ENCODE measurements at places on chromosomes 13 and 19.

DNA sequence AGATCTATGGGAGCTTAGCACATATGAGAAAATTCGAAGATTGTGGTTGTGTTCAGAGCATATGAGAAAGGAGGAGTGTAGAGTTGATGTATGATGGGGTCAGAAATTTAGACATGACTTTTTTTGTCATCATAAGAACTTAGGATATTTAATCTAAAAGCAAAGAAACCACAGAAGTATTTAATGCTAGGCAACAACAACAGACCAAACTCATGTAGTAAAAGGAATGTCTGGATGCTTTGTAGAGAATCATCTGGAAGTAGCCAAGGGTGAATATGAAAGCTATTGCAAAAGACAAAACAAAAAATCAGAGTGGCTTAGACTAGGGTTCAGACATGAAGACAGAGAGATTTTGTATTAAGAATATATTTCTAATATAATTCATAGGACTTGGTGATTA lies 190.3 kb downstream of the SLITRK1 start:
- DNase-seq = no peak

DNA sequence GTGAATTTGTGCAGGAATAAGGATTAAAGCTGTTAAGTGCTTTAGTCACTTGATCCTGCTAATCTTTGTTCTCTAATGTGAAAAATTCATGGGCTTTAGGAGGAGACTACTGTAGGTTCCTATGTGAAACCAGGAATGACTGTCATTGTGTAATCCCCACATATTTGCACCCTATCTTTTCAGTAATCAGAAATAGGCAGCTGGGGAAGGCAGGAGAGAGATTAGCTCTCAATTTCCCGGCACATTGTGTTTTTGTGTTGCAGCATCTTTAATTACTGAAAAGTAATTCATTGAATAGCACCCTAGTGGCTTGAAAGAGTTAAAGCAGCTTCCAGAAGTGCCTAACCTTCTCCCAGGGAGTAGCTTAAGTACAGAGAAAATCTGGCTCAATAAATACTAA lies 282.9 kb downstream of the OLFM4 start:
- no peak for DNase-seq

GRCh38 chr19:4723595-4724514 lies at the start of gene DPP9:
TSS of gene DPP9 (minus strand) at chr19:4723842. CDS start at chr19:4719906, 3,936 bp downstream.
- DNase-seq = peak; percentile 100

DNA sequence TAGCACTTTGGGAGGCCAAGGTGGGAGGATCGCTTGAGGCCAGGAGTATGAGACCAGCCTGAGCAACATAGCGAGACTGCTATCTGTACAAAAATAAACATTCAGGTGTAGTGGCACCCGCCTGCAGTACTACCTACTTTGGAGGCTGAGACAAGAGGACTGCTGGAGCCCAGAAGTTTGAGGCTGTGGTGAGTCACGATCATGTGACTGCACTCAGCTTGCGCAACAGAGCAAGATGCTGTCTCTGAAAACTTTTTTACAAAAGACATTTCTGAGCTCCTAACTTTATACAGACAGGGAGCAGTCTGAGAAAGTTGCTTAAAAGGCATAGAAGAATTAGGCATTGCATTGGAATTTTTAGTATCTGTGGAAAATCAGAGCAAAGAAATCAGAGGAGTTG lies 10.4 kb upstream of the TBC1D4 start:
- no peak for DNase-seq

DNA sequence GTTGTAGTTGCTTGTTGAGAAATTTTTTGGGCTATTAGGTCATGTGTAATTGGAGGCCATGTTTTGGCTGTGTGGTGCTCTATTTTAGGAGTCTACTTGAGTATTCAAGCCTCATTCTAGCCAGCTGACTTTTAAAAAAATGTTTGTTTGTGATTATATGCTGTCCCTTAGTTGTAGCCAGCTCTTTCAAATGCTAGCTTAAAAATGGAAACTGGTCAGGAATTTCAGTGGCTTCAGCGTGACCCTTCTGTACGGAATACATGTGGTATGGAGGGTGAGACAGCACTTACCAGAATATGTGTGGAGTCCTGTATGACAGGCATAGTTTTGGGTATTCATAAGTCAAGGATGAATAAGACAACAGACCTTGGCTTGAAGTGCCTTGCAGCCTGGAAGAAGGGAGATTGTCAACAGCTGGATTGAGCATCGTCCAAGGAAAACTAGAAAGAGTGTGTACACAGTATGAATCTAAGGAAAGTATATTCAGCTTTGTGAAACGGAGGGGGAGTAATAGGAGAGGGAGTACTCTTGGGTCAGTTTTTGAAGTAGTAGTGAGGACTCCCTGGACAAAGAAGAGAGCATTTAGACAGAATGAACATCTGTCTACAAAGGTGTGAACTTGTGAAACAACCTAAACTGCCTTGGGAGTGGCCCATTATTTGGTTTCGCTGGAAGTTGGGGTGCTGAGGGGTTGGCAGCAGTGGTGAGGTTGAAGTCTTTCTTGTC lies 20.0 kb upstream of the WTIP start:
- DNase-seq = no peak

DNA sequence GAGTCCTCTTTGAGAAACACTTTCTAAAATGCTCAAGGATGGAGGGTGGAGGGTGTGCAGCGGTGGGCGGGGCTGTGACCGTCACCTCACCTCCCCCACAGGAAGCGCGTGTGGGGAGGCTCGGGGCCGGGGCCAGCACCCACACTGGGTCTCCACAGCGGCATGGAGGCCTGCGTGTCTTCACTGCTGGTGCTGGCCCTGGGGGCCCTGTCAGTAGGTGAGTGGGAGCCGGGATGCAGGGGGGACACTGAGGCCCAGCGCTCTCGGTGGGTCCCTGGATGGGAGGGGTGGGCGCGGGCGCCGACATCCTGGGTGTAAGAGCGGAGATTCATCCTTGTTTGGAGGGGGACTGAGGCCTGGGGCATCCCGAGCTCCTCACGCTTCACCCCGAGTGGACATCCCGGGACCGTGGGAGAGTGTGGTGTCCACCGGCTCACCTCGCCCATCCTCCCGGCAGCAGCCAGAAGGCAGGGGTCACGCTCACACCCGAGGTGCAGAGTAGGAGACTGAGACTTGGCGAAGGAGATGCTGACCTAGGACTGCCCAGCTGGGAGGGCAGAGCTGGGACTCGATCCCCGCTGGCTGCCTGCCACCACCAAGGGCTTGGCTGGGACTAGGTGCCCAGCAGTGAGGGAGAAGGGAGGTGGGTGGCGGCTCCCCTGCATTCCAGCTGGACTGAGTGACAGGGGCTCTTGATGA lies at the start of gene GZMM:
Gene GZMM, plus strand, starts transcription at position 144 of the 699 bp plus-strand sequence. Its CDS starts 19 bp downstream, at position 163.
- DNase-seq = no peak

- DNase-seq = no peak
Observed at GRCh38 chr13:113902986-113903775, 39.3 kb upstream of the GAS6 start.

DNA sequence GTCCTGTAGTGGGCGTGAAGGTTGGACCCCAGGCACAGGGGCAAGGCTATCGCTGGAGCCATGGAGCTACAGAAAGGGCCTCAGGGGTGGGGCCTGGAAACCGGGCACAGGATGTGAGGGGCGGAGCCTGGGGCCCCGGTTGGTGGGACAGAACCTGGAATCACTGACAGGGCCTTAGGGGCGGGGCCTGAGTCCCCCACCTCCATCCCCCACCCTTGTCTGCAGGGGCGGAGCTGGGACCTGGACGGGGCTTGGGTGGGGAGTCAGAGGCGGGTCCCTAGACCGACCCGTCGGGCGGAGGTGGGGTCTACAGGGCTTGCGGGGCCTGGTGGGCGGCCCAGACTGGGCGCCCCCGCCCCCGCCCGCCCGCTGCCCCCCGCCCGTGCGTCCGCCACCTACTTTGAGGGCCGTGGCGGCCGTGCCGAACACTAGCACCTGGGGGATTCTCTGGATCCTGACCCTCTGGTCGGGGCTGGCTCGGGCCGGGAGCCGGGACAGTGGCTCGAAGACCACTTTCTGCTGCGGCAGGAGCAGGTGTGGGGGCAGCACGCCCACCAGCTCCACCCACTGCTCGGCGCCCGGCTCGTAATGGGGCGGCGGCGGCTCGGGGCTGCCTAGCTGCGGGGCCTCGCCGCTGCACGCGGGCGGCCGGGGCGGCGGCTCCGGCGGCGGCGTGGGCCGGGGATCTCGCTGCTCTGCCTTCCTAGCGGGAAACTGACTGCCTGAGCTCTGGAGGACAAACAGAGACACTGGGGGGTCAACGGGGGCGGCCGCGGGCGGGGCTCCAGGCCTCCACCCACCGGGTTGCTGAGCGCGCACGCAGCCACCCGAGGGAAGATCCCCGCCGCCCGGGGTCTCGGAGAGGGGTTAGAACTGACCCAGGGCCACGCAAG lies 26.3 kb downstream of the DCAF15 start:
- no peak for DNase-seq

GRCh38 chr13:21538753-21539152 lies 65.2 kb downstream of the MICU2 start:
- DNase-seq = no peak

GRCh38 chr19:11165486-11166030 lies 10.0 kb upstream of the SPC24 start:
- DNase-seq = no peak

GRCh38 chr13:58991826-58992477 lies 1171.8 kb downstream of the DIAPH3 start:
- no peak for DNase-seq

GRCh38 chr19:1172353-1173158 lies 1.5 kb downstream of the SBNO2 start:
- DNase-seq = no peak

- no peak for DNase-seq
Observed at GRCh38 chr19:3712663-3713611, 4.8 kb downstream of the TJP3 start.

DNA sequence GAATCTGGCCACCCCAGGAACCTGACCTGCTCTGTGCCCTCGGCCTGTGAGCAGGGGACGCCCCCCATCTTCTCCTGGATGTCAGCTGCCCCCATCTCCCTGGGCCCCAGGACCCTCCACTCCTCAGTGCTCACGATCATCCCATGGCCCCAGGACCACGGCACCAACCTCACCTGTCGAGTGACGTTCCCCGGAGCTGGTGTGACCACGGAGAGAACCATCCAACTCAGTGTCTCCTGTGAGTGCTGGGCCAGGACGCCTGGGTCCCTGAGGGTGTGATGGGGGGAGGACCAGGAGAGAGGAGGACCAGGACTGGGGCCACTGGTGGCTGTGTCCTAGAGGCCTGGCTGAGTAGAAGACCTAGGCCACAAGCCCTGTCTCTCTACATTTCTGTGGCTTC lies 13.0 kb upstream of the CD33 start:
- DNase-seq = no peak

DNA sequence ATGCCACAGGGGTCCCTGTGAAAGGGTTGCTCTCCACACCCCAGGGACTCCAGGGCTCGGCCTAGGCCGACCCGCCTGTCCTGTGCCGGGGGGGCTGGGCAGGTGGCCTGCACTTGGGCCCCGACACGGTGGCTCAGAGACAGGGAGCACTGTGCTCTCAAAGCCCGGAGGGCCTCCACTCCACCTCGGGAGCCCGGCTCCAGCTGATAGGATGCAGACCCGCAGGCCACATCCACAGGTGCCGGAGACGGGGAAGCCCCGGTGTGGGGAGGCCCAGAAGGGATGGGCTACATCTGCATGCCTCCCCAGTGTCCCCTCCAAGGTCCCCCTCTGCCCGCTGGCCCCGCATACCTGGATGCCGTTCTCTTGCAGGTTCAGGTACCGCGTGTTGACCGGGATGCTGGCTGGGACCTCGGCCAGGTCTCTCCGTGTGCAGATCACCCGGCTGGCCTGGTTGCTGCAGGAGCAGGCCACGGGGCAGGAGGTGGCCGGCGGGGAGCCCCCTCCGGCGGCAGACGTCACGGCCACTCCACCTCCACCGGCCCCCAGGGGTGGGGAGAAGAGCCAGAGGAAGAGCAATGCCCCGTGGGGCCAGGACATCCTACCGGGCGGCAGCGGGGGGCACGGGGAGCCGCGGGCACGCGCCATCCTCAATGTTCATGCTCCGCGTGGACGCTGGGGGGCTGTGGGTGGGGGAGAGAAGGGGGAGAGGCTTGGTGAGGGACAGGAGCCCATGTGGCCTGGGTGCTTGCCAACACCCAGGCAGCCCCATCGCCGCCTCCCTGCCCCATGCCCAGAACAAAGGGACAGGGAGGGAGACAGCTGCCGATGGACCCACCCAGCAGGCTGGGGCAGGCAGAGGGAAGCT lies 19.8 kb downstream of the LRRC4B start:
- DNase-seq = no peak

- DNase-seq = no peak
Observed at GRCh38 chr13:60572003-60572798, 175.2 kb downstream of the TDRD3 start.

DNA sequence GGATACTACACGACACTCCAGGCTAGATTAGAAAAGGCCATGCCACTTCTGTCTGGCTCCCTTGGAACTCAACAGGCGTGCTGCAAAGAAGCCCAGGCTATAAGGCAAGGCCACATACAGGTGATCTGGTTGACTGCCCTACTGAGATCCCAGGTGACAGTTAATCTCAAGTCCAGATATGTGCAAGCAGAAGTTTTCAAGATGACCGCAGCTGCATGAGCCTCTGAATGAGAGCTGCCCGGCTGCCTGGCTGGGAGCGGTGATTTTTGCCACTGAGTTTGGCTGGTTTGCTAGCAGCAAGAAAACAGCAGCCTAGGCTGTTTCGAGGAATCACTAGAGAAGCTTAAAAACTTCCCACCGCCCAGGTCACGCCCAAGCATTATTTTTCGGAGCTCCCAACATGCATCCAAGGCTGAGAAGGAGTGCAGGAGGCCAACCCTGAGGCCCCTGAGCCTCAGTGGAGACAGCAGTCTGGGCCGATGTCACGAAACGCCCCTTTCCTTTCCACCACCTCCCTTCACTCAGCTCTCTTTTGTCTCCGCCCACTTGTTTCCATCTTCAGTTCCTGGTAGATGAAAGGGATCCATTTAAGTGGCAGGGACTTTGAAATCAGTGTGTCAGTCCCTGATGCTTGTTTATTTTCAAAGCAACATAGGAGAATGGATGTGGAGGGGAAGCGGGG lies 14.0 kb upstream of the URI1 start:
- DNase-seq = peak; percentile 35

DNA sequence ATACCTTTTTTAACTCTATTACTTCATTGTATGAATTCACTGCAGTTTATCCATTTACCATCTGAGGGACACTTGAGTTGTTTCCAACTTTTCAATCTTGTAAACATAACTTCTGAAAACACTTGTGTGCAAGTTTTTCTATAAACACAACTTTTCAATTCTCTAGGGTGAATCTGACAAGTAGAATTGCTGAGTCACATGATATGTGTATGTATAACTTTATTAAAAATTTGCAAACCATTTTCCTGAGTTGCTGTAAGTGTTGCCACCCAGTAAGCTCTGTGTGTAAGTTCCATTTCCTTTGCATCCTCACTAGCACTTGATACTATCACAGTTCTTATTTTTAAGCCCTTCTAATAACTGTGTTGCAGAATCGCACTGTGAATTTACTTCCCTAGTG lies 1415.6 kb upstream of the ATXN8OS start:
- DNase-seq = no peak

Data from GM19239 (cell line).